CD4-positive, alpha-beta T cell treated with Interleukin-1 beta for 1 hour (primary cell): ENCODE measurements at places on chromosomes 4 and X.
A peak's percentile ranks its signal among the peaks of the same experiment; 100 is the strongest.

GRCh38 chr4:177087060-177087459 lies 222.6 kb upstream of the NEIL3 start:
- DNase-seq = no peak

- DNase-seq = no peak
These were observed 265.3 kb downstream of the ZNF674 start for GRCh38 chrX:46279925-46280313.

DNA sequence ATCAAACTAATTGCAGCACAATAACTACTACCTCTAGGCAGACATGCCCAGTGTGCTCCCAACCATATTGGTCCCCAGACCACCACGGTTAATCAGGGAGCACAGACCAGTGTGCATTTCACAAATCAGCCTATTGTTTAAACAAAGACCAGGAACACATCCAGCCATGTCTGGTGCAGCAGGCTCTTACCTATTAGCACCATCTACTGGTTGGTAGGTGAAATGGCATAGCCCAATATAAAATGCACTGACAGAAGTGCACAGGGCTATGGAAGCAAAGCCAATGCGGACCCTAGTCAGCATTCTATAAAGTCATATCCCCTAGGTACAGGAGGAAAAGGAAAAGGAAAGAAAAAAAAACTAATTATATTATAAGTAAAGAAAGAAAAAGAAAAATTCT lies 15.5 kb upstream of the CYLC1 start:
- no peak for DNase-seq

- no peak for DNase-seq
These were observed 101.5 kb downstream of the MXRA5 start for GRCh38 chrX:3244955-3245354.

GRCh38 chrX:149522916-149523315 lies 17.8 kb upstream of the IDS start:
- no peak for DNase-seq

GRCh38 chrX:109831326-109831985 lies 98.4 kb upstream of the ACSL4 start:
- no peak for DNase-seq

GRCh38 chr4:110487873-110488272 lies 11.9 kb downstream of the ENPEP start:
- DNase-seq = no peak

- no peak for DNase-seq
These were observed 282.9 kb downstream of the ZNF674 start for GRCh38 chrX:46262304-46262703.

- DNase-seq = no peak
These were observed 71.1 kb downstream of the ZNF732 start for GRCh38 chr4:234178-234577.

GRCh38 chrX:14266705-14267104 lies 237.0 kb upstream of the GEMIN8 start:
- DNase-seq = no peak

DNA sequence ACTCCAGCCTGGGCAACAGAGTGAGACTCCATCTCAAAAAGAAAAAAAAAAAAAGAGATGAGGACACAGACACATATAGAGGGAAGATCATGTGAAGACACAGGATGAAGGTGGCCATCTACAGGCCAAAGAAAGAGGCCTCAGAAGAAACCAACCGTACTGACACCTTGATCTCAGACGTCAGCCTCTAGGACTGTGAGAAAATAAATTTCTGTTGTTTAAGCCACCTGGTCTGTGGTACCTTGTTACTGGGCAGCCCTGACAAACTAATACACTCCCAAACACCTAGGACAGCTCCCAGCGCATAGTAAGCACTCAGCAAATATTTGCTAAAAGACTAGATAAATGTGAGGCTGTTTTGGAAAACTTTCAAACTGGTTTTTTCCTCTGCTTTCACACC lies 59.2 kb upstream of the SMIM10 start:
- no peak for DNase-seq

GRCh38 chr4:141913928-141914327 lies 277.5 kb downstream of the IL15 start:
- DNase-seq = no peak

- DNase-seq = no peak
These were observed at the start of gene HHIP for GRCh38 chr4:144645631-144646522. HHIP (plus strand) TSS chr4:144646156; CDS start chr4:144646676, 520 bp downstream.

DNA sequence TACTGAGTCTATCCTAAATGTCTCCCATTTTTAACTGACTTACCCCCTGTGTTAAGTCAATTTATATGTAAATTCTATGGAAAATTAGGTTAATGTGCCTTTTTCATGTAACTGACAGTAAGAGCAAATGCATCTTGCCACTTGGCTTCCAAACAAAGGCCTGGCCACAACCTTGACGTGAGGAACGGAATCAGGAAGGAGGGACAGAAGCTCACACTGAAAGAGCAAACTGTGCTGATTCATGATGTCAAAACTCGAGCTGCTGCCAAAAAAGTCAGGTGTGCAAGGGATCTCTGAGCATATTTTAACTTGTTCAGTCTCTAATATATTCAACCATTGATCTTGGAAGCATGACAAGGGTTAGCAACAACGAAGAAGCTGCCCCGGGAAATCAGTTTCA lies 35.8 kb downstream of the GPM6A start:
- DNase-seq = no peak

- DNase-seq = no peak
These were observed 6.1 kb downstream of the AKAP17A start for GRCh38 chrX:1597345-1598020.

DNA sequence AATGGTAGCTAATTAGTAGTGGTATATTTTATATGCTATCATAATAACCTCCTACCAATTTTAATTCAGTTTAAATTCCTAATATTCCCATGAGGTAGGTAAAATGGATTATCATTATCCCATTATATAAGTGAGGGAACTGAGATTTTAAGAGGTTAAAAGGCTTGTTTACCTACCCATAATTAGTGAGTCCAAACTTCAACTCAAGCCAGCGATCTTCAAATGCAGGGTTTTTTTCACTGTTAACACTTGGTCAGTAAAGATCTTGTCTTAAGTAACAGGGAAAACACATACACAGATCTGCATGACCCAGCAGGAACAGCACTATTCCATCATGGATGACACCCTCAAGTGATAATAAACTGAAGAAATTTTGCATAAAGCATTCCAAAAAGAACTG lies 31.3 kb downstream of the FABP2 start:
- DNase-seq = no peak

DNA sequence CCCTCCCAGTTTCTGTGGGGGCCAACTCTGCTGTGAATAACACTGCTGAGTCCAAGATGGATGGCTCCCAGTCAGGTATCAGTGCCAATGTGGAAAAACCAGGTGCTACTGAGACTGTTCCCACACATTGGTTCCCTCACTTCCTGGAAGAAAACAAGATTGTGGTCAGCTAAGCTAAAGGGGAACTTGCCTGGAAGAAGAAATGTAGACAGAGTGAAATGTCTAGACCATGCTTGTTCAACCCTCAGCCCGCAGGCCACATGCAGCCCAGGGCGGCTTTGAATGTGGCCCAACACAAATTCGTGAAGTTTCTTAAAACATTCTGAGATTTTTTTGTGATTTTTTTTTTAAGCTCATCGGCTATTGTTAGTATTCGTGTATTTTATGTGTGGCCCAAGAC lies 28.6 kb upstream of the UTP14A start:
- DNase-seq = no peak

GRCh38 chr4:19987746-19988145 lies 264.0 kb upstream of the SLIT2 start:
- no peak for DNase-seq

GRCh38 chr4:27638163-27638915 lies 777.7 kb downstream of the STIM2 start:
- DNase-seq = no peak

GRCh38 chr4:80610845-80611677 lies 275.5 kb downstream of the CFAP299 start:
- DNase-seq = no peak

GRCh38 chr4:128722911-128723310 lies 86.6 kb upstream of the JADE1 start:
- DNase-seq = no peak

DNA sequence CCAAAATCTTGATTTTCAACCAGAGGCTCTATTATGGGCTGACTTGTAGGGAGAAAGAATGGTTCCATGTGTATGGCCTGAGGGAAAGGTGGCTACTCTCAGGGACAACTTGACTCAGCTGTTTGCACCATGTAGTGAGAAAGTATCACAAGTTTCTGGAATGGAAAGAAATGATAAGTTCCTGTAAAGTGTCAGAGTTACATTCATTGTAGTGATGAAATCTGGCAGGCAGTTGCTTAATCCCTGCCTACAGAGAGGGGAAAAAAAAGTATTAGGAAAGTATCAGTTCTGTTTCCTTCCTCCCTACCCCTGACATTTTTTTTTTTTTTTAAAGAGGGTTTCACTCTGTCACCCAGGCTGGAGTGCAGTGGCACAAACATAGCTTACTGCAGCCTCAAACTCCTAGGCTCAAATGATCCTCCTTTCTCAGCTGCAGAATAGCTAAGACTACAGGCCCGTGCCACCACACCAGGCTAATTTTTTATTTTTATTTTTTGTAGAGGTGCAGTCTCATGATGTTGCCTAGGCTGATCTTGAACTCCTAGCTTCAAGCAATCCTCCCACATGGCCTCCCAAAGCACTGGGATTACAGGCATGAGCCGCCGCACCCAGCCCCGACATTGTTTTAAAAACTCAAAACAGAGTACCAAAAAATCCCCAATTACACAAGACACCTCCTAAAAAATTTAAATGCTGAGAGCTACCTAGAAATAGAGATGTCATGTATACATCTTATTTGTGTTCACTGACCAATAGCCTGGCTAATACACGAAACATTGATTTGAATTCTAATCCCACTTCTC lies 4.8 kb upstream of the FBXL5 start:
- DNase-seq = no peak

DNA sequence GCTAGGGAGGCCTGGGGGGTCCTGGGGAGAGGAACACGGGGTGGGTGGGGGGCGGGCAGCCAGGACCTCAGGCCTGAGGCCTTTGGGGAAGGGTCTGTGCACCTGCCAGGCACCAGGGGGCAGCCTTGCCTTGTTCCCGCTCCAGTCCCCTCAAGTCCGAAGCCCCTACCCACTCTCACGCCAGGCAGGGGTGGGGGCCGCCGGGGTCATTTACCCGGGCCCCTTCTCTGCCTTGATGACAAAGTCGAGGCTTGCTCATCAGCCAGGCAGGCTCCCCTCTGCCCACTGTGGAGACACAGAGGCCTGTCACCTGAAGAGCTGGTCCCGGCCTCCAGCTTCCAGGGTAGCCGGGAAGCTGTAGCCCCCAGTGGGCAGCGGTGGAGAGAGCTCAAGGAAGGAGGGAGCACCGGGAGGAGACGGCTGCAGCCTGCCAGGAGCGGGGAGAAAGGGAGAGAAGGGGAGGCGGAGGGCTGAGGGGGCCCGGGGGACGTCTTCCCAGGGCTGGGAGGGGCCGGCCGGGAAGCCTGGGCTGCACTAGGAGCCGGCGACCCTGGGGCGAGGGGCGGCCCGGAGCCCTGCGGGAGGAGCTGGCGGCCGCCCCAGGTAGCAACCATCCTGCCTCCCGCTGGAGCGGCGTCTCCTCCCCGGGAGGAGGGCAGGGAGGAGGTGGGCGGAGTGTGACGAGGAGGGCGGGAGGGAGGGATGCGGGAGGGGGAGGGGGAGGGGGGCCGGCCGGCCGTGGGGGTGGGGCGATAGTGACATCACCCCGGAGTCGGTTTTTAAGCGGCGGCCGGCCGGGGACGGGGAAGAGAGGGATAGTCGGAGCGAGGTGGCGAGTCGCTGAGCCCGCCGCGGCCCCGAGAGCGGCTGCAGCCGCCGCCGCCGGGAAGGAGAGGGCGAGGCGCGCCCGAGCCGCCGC lies at the start of gene SLC6A8:
Gene SLC6A8, plus strand, starts transcription at position 806 of the 919 bp plus-strand sequence. CDS start 649 bp downstream, outside the sequence.
- peak; percentile 53 for DNase-seq

DNA sequence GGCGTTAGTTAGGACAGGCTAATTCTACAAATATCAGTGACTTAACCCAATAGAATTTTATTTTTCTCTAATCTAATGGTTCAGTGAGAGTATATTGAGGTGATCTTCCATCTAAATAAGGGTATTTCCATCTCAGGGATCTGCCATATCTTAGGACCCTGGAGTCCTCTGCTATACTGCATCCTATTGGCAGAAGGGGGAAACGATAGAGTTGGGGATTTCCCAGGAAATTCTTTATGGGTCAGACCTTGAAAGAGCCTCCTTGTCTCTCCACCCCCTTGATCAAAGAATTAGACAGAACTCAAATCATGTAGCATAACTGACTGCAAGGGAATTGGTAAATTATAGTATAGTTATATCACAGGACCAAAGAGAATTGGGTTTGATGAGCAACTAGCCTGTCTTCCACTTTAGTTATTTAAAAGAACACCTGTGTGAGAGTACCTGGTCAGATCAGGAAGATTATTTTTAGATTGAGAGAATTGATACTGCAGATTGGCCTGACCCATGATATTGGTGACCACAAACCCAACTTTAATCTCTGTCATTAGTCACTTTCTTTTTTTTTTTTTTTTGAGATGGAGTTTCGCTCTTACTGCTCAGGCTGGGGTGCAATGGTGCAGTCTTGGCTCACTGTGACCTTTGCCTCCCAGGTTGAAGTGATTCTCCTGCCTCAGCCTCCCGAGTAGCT lies 25.6 kb downstream of the SMARCA5 start:
- peak; percentile 12 for DNase-seq

- no peak for DNase-seq
These were observed 58.0 kb downstream of the SPCS3 start for GRCh38 chr4:176377780-176378179.

DNA sequence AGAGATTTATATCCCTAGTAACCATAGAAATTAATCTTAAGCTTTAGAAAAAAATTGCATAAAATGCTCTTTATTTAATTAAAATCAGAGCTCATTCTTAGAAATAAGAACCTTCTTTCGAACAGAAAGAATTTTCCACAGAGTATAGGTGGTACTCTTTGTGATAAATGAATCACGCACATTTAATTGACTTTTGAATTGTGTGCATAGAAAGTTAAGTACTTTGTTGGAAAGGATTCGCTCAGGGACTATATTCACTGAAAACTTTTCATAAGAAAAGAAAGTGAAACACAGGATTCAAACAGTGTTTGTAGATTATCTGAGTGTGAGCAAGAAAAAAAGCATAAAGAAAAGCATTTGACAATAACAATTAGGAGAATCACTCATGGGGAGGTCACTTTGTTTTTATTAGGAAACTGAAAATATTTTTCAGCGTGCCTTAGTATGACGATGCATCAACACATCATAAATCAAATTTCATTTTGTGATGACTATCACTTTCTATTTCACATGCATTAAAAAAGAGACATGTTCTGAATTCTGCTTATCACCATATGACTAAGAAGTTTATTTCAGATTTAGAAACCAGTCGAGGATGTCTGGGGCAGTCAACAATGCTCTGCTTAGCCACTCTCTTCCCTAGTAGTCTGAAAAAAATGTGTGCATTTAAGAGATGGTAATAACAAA lies 49.5 kb downstream of the STX18 start:
- DNase-seq = no peak

GRCh38 chr4:147076179-147076578 lies 130.5 kb upstream of the TTC29 start:
- DNase-seq = no peak

- no peak for DNase-seq
These were observed 8.4 kb upstream of the UBA1 start for GRCh38 chrX:47185241-47185640.

- no peak for DNase-seq
These were observed 362.3 kb downstream of the PPP1R2C start for GRCh38 chrX:42415636-42416035.

- DNase-seq = no peak
These were observed 2.7 kb downstream of the FAT4 start for GRCh38 chr4:125317525-125317877.

GRCh38 chr4:128452415-128452814 lies 164.8 kb upstream of the PGRMC2 start:
- no peak for DNase-seq
